ENCODE measurements at places on chromosomes 3 and 15.

- DNase-seq: no peak
Observed at GRCh38 chr3:97957617-97958311, 14.5 kb downstream of the RIOX2 start.

DNA sequence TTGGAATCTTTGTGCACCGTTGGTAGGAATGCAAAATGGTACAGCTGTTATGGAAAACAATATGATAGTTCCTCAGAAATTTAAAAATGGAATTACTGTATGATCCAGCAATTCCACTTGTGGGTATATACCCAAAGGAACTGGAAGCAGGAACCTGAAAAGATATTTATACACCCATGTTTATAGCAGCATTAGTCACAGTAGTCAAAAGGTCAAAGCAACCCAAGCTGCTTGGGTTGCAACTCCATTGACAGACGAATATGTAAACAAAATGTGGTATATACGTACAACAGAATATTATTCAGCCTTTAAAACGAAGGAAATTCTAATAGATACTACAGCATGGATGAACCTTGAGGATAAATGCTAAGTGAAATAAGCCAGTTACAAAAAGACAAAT is 35.0 kb upstream of the CAPN3 start:
- DNase-seq: no peak

GRCh38 chr3:165070682-165071081 is 7.6 kb downstream of the SI start:
- DNase-seq: no peak

DNA sequence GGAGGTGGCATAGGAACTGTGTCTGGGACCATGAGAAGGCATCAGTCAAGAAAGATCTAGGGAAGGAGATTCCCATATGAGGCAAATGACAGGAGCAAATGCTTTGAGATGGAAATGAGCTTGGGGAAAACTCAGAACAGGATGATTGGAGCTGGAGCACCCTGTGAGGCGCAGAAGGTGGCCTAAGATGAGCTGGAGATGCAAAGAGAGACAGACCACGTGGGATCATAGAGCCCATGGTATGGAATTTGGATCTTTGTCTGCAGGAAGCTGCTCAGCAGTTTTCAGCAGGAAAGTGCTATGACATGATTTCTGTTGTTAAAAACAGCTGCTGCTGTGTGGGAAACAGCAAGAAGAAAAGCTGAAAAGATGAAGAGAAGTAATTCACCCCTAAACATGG is 310.6 kb downstream of the MAGI1 start:
- DNase-seq: no peak

GRCh38 chr15:60464836-60465630 is 13.9 kb downstream of the ICE2 start:
- DNase-seq: no peak

DNA sequence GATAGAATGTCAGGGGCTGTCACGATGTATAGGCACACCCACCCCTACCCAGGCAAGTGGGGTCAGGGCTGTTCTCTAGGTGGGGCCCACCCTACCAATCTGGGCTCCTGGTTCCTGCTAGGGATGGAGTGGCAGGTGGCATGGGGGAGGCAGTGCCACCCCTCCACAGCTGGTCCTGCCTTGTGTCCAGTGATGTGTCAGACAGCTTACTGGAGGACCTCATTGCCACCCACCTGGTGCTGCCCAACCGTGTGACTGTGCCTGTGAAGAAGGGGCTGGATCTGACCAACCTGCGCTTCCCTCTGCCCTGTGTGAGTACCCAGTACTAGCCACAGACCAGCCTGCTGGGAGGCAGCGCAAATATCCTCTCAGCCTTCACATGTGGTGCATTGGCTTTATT is 27.5 kb downstream of the ESYT3 start:
- no peak for DNase-seq

DNA sequence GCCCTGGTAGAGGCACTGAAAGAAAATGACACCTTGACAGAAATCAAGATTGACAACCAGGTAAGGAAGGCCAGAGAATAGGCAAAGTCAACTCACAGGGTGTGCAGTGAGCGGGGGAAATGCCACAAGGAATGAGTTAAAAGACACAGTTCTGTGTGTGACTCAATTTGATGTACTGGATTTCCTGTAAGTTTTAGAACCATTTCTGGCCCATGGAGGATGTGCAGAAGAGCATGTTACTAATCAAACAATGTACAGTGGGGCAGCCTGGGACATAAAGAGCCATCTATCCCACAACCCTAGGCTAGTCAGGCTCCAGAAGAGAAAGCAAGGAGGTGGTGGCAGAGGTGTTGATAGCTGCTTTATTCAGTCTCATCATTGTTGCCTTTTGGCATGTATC is 31.2 kb upstream of the TMOD3 start:
- no peak for DNase-seq

DNA sequence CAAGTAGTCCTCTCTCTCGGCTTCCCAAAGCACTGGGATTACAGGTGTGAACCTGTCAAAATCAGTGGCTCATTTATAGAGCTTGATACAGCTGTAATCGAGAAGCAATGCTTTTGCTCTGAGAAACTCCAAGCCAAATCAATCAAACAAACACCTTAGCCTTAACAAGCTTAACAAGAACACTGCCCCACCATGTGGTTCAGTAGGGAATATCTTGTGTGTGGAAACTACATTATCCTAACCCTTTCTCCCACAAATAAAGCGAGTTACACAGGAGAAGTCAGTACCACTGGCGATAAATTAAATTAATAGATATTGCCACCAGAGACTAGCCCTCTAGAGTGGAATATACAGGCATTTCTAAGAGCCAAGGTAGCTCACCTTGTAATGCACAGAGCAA is 13.9 kb downstream of the CDAN1 start:
- no peak for DNase-seq

DNA sequence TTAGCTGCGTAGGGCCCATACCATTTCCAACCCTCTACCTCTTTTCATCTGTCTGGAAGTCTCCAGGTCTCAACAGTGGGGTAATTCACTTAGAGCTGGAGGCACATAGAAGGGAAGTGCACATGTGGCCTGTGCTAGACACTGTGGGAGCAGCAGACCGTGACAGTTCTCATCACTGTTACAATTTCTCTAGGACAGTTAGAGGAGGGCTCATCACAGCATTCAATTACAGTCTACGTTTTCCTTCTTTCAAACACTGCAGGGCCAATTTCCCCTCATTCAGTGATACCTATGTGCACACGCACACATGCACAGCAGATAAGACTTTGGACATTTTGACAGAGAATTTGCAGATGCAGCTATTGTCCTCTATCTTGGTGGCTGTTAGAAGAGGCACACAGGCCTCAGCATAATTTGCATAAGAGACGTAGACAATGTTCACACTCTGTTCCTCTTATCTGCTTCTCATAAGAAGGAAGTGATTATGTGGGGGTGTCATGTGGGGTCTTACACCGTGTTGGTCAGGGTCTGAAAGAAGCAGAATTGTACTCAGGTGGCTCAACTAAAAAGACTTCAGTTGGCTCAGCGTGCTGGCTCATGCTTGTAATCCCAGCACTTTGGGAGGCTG is 12.6 kb upstream of the HRG start:
- no peak for DNase-seq

- no peak for DNase-seq
Observed at GRCh38 chr3:11592445-11593298, 51.0 kb downstream of the VGLL4 start.

- peak; percentile 66 for DNase-seq
Observed at GRCh38 chr3:138412821-138413551, 21.4 kb upstream of the ESYT3 start.

DNA sequence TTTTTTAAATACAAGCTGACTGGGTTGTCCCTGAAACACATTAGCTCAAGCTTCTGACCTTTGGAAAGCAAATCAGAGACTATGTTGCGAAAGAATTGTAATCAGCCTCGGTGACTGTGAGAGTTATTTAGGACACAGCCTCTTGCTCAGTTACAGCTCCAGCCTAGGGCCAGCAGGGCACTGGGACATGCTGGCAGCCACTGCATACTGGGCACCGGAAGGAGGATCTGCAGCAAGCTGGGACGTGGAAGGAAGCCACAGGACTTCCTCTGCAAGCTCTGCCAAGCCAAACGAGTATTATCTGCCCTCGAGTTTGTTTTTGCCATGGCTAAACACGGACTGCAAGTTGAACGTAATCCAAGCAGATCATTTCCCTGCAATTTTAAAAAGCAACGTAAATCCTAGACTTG is 24.4 kb upstream of the COPG1 start:
- DNase-seq: peak; percentile 86

- DNase-seq: no peak
Observed at GRCh38 chr15:79051029-79051428, 39.6 kb downstream of the RASGRF1 start.

DNA sequence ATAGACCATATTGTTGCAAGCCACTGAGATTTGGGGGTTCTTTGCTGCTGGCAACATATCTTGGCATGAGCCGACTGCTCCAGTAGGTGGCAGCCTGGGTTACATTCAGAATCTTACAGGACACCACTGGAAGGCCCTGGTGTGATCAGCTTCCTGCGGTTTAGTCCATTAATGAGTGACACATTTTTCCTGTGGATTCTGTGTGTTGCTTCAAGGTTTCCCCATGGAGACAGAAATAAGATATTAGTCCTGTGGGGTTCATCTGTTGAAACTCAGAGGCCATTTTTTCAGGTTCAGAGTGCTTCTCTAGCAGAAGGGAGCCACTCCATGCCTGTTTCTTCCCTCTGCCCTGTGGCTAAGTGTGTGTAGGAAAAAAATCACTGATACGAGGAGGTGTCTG is 116.2 kb downstream of the MFSD1 start:
- no peak for DNase-seq

- no peak for DNase-seq
Observed at GRCh38 chr3:144590854-144591253, 619.2 kb downstream of the DIPK2A start.

- DNase-seq: no peak
Observed at GRCh38 chr3:190323246-190323626, 990 bp upstream of the CLDN1 start.

DNA sequence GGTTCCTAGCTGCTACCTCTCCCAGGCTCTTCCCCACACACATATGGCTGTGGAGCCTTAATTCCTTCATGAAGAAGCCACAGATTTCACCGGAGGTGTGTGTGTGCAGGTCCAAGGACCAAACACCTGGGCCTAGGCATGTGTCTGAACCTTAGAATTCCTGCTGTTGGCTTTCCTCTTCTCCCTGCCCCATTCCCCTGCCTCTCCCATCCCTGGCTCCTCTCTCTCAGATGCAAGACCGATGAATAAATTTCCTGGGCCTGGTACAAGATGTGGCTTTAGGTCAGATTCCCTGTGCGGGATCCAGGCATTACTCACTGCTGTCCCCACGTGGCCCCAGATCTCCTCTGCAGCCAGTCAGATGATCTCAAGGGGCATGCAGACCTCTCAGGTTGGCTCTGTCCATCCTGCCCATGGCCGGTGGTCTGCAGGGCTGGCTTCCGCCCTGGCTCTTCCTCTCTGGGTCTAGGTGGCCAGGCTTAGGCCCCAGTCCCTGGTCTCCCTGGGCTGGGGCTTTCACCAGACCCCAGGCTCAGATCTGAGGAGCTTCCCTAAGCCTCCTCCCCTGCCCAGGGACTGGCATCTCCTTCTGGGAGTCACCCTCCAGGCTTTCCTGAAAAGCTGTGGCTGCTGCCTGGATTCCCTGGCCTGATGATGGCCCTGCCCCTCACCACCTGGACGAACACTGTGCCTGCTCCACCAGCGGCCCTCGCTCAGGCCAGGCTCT is 20.5 kb downstream of the CCR9 start:
- no peak for DNase-seq

- no peak for DNase-seq
Observed at GRCh38 chr15:66993874-66994696, 71.3 kb upstream of the SMAD3 start.

GRCh38 chr3:37625051-37625450 is 236.6 kb upstream of the CTDSPL start:
- peak; percentile 57 for DNase-seq

DNA sequence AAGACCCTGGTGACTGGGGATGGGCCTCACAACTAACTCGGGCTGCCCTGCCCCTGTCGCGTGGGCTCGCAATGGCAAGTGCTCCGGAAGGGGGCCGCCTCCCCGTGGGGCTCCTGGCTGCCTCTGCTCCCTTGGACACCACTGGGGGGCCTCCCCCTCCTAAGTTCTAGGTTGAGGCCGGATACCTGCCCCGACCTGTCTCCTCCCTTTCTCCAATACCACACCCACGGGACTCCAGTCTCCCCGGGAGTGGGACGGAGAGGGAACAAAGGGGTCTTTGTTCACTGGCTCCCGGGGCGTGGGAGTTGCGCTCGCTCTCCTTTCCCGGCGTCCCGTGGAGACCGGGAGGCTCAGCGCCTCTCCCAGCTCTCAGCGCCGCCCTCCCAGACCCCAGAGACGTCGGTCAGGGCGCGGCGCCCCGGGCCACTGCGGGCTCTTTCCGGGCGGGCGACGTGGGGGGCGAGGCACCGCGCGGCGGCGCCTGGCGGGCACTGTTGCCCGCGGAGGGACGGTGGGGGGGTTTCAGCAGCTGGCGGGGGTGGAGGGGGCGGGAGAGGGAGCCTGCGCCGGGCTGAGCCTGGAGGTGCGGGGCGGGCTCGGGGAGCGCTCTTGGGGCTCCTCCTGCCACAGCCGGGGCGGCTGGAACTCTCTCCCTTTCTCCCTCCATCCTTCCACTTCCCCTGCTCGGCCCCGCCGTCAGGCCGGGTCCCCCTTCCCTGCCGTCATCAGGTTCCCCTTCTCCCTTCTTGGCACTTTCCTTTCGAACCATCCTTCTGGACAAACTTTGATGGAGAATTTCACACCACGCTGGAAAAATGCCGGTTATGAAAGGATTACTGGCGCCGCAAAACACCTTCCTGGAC is at the start of gene KCNH8:
Gene KCNH8 (plus strand): TSS at position 606 of the 863 bp plus-strand sequence. CDS start 210 bp downstream, at position 816.
- no peak for DNase-seq

- no peak for DNase-seq
Observed at GRCh38 chr3:26081166-26081565, 291.3 kb downstream of the OXSM start.

- DNase-seq: no peak
Observed at GRCh38 chr3:173287361-173287760, 110.2 kb upstream of the NLGN1 start.

GRCh38 chr3:10625323-10625722 is 119.9 kb upstream of the ATP2B2 start:
- DNase-seq: no peak

DNA sequence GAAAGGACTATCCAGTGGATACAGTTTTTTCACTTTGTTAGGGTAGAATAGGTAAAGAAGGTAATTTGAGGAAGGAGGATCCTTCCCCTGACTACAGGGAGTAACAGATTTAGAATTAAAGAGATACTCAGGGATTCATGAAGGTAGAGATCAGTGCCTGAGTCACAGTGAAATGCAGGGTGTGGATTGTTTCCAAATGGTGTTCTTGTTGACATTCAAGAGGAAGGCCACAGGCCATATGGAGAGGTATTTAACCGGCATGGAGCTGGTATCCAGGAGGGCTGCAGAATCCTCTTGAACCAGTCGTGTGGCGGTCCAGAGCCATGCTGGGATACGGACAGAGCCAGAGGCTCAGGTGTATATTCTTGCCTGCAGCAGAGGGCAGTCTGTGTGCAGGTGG is 28.2 kb downstream of the GYG1 start:
- DNase-seq: no peak

- DNase-seq: no peak
Observed at GRCh38 chr3:17035033-17035432, 150.3 kb downstream of the PLCL2 start.

DNA sequence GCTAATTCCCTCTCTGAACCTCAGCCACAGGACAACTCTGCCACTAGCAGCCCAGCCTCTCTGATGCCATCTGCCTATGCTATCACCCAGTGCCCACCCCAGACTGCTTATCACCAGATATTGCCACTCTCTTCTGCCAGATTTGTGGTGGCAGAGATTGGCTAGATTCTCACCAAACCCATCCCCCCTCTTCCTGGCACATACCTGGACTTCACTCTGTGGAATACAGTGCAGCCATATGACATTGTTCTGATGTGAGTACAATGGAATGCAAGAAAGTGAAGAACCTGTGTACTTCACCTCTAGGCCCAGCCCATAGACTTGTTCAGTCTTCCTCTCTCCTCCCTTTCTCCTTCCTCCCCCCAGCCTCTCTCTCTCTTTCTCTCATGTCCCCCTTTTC is 46.9 kb upstream of the NTRK3 start:
- DNase-seq: no peak

All from coronary artery (tissue), 2 donors.